Esophagus muscularis mucosa (tissue), 4 donors: ENCODE measurements at places on chromosomes 6 and 20. TPM values are rescaled to one million over a fixed set of nuclear protein-coding genes. Genes with fewer than 3 reads are reported as not detected.
A peak's percentile ranks its signal among the peaks of the same experiment; 100 is the strongest.

DNA sequence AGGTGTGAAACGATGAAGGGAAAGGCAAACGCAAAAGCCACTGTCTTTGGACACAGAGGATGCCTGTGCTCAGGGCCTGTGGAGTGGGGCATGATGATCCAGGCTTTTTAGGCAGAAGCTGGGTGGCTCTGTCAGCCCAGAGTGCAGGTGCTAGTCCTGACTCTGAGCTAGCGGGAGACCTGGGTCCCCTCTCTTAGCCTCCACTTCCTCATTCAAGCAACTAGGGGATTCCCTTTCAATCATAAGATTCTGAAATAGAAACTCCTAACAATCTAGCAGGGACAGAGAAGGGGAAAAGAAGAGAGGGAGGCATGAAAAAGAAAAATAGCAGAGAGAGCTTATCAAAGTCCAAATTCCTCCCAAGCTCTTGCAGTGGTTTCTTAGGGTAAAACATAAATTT lies 7.6 kb upstream of the HIVEP2 start:
- DNase-seq = no peak

DNA sequence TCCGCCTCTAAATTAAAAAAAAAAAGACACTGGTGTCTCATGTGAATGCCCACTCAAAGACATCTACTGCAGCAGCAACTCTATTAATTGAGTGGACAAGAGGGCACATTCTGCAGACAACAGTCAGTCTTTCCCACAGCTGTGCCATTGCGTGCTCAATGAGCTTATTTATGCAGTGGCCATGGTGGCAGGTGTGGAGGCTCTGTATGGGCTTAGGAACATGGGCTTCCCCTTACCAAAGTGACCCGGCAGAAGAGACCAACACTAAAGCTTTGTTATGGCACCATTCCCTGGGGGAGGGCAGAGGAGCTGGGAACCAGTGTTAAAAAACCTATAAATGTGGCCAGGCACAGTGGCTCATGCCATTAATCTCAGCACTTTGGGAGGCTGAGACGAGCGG lies 4.2 kb upstream of the VAPB start:
- DNase-seq = no peak

GRCh38 chr6:151649835-151650234 lies 156.0 kb downstream of the CCDC170 start:
- no peak for DNase-seq

- DNase-seq = no peak
Observed at GRCh38 chr6:43760210-43761168, 9.5 kb upstream of the VEGFA start.

GRCh38 chr6:135851442-135852271 lies at the start of gene PDE7B:
PDE7B (plus strand) TSS chr6:135851701.
- no peak for DNase-seq

DNA sequence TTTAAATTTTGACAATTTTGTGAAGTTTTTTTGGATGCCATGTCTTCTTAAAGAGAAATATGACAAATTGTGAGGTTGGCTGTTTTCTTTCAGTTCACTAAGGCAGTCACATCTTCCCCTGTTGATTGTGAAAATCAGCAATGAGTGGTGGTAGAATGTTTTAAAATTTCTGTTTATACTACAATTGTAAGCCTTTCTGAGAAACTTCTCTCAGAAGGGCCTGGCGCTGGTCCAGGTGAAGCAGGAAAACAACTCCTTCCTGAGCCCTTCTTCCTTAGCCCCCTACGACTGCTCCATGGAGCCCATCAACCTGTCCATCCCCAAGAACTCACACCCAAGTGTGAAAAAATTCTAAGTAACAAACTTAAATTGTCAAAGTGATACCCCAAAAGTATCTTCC lies 80.6 kb downstream of the SSR1 start:
- no peak for DNase-seq

- no peak for DNase-seq
Observed at GRCh38 chr6:25925876-25926275, 4.6 kb downstream of the SLC17A2 start.

GRCh38 chr6:147037881-147038280 lies 166.3 kb upstream of the STXBP5 start:
- no peak for DNase-seq

GRCh38 chr6:100289285-100289684 lies 175.4 kb downstream of the SIM1 start:
- no peak for DNase-seq

- DNase-seq = no peak
Observed at GRCh38 chr6:70124443-70124842, 178.4 kb downstream of the COL9A1 start.

GRCh38 chr6:140018588-140018987 lies 644.1 kb upstream of the CITED2 start:
- no peak for DNase-seq

DNA sequence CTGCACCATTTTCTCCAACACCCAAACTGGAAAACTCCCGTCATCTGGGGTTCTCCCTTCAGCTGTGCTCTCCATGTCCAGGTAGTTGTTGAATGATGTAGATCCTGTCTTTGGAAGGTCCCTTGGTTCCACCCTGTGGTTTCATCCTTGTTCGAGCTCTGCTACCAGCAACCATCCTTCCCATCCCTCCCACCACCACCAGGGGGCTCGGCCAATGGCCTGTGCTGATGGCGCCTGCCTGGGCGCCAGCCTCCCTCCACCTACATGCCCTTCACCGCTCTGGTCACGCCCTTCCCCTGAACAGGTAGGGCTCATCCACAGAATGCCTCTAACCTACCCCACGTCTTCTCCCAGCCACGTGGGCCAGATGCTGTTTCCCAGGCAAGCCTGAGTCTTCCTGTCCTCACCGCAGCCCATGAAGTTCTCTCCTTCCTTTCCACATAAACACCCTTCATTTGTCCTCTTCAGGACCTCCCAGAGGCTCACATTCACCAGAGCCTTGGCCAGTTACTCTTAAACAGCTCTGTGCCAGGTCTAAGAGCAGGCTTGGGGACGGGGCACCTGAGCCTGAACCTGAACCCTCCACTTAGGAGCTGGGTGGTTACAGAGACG lies 75.1 kb upstream of the DUSP22 start:
- no peak for DNase-seq

GRCh38 chr6:138576313-138576712 lies 77.0 kb upstream of the NHSL1 start:
- no peak for DNase-seq

DNA sequence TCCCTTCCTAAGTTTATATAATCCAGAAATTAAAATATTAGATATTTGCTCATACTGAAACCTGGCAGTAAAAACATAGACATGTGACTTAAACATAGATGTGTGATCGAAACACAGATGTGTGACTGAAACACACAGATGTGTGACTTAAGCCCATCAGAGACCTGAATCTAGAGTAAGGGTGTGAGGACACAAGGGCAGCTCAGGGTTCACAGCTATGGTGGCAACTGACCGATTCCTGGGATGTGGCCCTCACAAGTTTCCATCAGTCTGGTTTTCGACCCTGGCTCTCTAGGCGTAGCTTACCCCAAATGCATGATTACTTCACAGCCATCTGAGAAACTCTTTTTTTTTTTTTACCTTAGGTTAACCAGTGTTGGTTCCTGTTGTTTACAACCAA lies 137.0 kb downstream of the NRN1 start:
- DNase-seq = no peak

GRCh38 chr6:49416195-49416594 lies 46.9 kb downstream of the MMUT start:
- no peak for DNase-seq

- DNase-seq = no peak
Observed at GRCh38 chr6:26172608-26172968, 85.4 kb downstream of the HFE start.

GRCh38 chr6:137873273-137873762 lies 6.3 kb downstream of the TNFAIP3 start:
- no peak for DNase-seq

- no peak for DNase-seq
Observed at GRCh38 chr20:7935027-7935551, 5.2 kb downstream of the HAO1 start.

DNA sequence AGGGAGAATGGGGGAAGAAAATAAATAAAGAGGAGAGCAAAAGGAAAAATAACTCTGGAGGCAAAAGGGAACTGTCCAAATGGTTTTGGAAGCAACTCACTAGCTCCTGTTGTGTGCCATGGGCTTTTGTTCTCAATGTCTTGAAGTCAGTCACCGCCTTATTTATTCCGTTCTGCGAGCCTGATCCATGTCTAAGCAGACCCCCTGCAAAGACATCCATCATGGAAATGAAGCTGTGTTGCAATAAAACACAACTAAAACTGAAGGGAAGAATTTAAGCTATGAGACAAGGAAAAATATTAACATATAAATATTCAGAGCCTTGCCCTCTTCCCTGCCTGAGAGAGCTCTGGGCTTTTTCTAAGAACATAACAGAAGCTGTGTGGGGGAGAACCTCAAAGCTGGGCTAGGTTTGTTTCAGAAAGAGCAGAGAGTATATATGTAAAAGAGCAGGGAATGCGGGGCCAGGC lies 373.2 kb upstream of the CNR1 start:
- no peak for DNase-seq

- DNase-seq = no peak
Observed at GRCh38 chr6:21455071-21455470, 138.5 kb upstream of the SOX4 start.

GRCh38 chr6:107129370-107129925 lies 14.1 kb upstream of the BEND3 start:
- no peak for DNase-seq

GRCh38 chr6:1664329-1664728 lies 54.6 kb downstream of the FOXC1 start:
- no peak for DNase-seq

- no peak for DNase-seq
Observed at GRCh38 chr20:57374931-57375651, 16.1 kb upstream of the RBM38 start.

DNA sequence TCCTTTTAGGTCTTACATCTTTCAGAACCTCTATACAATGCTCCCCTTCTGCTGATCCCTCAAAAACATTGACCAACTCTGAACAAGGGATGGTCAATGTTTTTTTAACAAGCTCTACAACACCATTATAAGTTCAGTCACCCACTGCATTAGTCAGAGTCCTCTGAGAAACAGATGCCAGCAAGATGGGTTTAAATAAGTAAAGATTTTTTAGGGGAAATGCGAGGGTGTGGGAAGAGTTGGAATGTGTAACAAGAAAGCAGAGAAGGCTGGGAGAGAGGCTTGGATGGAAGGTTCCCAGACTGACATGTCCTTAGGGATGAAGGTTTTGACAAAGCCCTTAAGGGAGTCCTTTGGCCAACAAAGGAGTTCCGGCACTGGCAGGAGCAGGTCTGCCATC lies 478.3 kb downstream of the FRK start:
- DNase-seq = no peak

DNA sequence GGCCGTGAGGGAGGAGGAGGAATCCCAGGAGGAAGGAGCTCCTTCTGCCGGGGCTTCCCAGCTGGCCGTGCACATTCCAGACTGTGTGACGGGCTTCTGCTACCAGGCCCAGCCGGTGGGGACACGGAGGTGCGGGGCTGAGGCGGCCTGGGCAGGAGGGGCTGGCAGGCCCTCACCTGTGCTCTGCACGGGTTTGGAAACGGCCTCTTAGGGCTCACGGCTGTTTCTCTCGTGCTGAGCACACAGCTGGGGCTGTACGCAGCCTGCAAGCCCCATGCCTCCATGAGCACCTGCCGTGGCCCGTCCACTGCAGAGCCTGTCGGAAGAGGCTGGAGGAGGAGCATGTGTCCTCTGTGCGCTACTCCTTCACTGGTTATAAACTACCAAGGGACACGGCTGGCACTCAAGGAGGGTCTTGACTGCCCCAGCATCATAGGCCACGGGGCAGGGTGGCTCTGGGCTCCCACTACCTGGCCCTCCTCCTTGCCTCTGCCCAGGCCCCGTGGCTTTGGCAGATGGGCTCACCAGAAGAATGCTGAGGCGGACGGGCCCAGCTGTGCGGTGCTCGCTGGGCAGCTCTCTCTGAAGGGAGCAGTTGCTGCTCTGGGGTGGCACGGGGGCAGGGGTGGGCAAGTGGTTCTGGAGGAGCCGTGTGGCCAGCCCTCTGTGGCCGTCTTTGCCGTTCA lies 15.8 kb downstream of the NPEPL1 start:
- DNase-seq = peak; percentile 72

- no peak for DNase-seq
Observed at GRCh38 chr6:12666886-12667285, 49.7 kb upstream of the PHACTR1 start.

DNA sequence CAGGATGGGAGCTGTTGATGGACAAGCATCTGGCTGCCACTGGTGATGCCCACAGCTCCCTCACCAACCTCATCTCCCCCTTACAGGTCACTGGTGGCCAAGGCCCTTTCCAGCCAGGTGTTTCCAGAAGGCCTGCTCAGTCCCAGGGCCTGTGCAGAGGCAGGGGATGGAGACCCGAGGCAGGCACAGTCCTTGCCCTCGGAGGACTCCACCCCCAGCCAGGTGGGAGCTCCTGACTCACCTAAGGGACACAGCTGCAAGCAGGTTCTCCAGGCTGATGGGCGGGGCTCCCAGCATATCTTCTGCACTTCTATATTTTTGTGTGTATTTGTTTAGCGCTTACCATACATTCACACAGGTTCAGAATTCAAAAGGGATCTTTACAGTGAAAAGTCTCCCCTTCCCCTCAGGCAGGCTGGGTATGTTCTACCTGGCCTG lies 17.4 kb downstream of the PRPH2 start:
- DNase-seq = no peak

- no peak for DNase-seq
Observed at GRCh38 chr6:21143645-21144044, 449.9 kb upstream of the SOX4 start.

GRCh38 chr6:33802186-33802958 lies 1.4 kb downstream of the MLN start:
- no peak for DNase-seq

DNA sequence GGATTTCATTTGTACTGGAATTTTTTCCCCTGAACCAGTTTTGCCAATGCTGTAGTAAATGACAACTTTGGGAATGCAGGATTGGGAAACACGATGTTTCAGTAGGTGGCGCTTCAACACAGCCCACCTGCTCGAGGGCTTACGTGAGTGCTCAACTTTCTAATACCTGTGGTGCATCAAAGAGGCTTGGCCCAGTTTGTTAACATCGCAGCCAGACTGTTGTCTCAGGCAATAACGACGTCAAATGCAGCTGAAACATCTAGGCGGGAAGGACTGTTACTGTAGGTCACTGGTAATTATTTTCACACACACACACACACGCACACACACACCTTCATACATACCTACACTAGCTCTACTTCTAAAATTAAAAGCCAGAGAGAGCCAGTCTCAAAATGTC lies 815.5 kb upstream of the SLC35B3 start:
- DNase-seq = no peak

Gene HSPA12B
- total RNA-seq = 8.9 TPM

Gene DSTN
- total RNA-seq = 3,473 TPM

Gene ME1
- total RNA-seq = 15.6 TPM

Gene EPB41L1
- 40.7 TPM for total RNA-seq

Gene WFDC10A
- not detected for total RNA-seq

Gene JPH2
- 187 TPM for total RNA-seq

Gene ATP9A
- total RNA-seq = 70.9 TPM

Gene EFCAB8
- total RNA-seq = 0.92 TPM

Gene TFAP2A
- total RNA-seq = 1.3 TPM

Gene ABCC10
- 19.4 TPM for total RNA-seq

Gene GRM1
- 0.19 TPM for total RNA-seq

Gene EPPIN
- not detected for total RNA-seq

Gene PNPLA1
- total RNA-seq = not detected

Gene AVP
- not detected for total RNA-seq

Gene PFDN4
- 43.2 TPM for total RNA-seq

Gene MAP1LC3A
- 103 TPM for total RNA-seq

Gene MCHR2
- total RNA-seq = not detected

Gene IMPG1
- not detected for total RNA-seq

Gene MBOAT1
- total RNA-seq = 4.5 TPM

Gene GGTLC1
- not detected for total RNA-seq

Gene ADGRF5
- 37.8 TPM for total RNA-seq

Gene CST3
- total RNA-seq = 2,184 TPM

Gene VSX1
- not detected for total RNA-seq

Gene TFAP2D
- total RNA-seq = not detected
